ENCODE measurements at places on chromosomes 12 and 14.

DNA sequence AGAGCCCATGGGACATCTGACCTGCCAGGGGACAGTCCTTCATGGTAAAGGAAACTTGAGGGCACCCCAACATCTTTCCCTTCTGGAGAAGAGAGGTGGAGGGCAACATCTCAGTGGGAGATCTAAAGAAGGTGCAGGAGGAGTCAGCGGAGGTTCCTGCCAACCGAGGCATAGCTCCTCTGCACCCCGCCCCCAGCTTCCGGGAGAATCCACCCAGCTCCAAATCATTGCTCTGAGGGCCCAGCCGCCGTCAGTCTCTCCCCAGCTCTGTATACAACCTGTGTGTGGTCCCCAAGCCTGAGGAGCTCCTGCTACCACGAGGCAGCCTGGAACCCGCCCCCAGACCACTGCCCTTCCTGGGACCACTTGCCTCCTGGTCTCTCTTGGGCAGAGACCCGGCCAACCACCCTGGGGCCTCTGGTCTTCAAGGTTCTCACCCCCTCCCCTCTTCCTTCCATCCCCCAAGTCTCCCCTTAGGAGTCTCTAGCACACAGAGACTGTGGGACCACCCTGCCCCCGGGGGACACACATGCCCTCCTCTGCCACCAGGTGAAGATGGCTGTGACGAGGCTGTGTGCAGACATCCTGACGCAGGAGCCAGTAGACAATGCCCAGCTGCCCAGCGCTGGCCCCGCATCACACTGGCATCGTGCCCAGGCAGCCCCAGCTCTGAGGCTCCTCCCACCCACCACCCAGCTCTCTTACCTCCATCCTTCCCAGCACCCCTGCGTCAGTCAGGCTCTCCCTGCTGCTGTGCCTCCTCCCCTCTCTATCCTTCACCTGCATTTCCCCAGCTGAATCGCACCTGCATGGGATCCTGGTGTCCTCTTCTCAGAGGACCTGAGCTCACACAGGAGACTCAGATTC lies 13.0 kb upstream of the NUDT14 start:
- no peak for DNase-seq

DNA sequence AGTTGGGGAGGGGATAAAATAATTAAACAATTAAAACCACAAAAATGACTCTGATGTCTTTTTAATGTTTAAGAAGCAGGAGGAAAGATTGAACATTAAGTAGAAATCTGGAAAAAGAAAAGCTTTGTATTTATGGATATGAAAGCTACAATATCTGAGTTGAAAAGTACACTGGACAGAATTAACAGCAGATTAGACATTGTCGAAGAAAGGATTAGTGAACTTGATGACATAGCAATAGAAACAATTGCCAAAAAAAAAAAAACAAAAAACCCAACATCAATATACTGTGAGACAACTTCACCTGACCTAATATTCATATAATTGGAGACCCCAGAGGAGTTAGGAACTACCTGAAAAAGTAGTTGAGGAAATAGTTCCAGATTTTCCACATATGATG lies 289.5 kb upstream of the RGS6 start:
- DNase-seq: no peak

DNA sequence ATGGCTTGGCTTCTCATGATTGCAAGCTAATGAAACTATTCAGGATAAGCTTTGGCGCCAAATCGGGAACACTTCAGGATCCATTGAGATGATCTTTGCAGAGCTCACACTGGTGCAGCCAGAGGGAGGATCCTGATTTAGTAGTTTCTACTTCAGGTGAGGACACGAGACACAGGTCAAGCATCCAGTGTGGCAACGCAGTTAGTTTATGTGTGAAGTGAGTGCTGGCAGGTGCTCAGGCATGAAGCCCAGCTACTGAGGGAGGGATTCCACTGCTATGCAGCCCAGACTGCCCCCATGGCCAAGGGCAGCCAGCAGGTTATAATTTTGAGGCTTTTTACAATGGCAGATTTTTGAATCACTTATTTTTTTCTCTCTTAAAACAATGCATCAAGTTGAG lies 113.5 kb upstream of the PCED1B start:
- no peak for DNase-seq

GRCh38 chr14:95483309-95484165 lies 32.9 kb downstream of the SYNE3 start:
- DNase-seq: no peak

DNA sequence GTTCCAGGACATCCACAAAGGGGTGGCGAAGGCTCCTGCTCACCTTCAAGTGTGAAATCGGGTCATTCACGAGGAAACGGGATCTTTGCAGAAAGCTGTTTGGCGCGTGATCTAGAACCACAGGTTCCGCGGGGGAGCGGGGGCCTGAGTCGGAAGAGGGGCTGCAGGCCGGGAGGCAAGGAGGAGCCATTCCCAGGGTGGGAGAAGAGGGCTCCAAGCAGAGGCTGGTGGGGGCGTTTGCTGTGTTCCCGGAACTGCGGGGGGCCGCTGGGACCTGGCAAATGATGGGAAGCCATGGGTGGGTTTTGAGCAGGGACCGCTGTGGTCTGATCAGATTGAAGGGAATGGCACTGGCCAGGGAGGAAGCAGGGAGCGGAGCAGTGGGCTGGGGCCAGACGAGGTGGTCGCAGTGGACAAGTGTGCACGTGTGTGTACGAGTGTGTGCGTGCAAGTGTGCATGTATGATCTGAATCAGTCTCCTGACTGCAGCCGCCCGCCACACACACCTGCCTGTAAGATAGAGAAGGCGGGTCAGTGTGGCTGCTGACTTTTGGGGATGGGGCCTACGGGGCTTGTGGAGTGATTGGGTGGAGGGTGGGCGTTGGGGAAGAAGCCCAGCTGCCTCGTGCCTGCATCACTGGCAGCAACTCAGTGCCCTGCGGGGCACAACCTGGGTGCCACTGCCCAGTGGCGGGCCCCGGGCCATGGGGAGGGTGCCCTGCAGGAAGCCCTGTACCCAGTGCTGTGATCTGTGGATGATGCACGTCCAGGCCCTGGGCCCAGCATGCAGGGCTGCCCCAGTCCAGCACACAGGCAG lies 141.9 kb downstream of the KIF26A start:
- DNase-seq: no peak

DNA sequence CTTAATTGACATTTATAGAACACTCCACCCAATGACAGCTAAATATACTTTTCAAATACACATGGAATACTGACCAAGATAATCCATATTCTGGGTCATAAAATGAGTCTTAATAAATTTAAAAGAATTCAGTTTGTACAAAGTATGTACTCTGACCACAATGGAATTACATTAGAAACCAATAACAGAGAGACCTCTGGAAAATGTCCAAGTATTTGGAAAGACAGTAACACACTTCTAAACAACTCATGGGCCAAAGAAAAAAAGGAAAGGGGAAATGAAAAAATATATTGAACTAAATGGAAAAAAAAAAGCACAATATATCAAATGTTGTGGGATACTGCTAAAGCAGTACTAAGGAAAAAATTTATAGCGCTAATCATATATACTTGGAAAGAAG lies 52.0 kb downstream of the CRACR2A start:
- no peak for DNase-seq

GRCh38 chr12:3304436-3305165 lies 186.4 kb upstream of the PRMT8 start:
- no peak for DNase-seq

DNA sequence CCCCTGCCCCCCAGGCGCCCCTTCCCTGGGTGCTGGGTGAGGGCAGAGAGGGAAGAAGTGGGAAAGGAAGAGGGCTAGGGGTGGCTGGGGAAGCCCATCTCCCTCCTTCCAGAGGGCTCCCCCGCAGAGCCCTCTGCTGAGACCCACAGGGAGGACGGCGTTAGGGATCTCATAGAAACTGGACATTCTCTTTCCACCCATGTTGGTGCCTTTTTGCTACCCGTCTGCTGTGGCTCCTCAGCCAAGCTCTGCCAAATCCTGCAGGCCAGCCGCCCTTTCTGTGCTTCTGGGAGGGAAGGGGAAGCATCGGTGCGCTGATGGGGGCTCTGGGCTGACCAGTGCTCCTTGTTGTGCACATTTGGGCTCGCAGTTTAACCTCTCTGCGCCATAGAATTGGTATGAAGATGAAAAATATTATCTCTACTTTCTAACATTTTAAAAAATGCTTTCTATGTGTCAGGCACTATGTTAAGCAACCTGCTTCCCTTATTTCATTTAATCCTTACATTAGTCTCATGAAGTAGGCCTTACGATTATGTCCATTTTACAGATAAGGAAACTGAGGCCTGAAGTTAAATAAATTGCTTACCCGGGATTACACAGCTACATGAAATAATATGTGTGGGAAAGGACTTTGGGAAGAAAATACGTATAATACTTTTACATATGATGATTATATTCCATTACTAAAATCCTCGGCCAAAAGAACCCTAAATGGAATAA lies 981 bp downstream of the SLC48A1 start:
- no peak for DNase-seq

GRCh38 chr12:46771268-46771827 lies 54.4 kb downstream of the SLC38A4 start:
- DNase-seq: no peak

DNA sequence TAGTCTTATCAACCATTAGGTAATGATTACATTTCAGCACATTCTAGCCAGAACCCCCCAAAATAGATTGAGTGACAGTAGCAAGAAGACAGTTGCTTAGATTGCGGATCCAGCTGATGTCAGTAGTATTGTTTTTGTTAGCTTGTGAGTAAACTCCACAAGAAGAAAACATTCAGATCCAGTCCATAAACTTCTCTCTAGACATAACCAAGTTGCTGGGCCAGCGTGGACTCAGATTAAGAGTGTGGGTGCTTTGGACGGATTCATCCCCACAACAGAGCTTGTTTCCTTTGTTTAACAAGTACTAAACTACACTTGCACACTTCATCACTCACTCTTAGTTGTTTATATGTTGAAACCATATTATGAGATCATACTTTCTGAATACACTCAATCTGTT lies 293.4 kb downstream of the NPAS3 start:
- DNase-seq: no peak

DNA sequence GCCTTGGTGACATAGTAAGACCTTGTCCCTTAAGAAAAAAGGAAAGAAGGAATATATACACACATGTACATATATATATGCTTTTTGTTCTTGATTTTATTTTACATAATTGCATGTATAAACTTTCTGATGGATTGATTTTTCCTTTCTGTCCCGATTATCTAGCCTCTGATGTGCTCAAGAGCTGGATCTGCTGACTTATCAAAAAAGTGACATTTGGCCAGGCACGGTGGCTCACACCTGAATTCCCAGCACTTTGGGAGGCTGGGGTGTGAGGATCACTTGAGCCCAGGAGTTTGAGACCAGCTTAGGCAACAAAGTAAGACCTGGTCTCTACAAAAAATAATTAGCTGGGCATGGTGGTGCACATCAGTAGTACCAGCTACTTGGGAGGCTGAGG lies 12.0 kb downstream of the SNRNP35 start:
- no peak for DNase-seq

- DNase-seq: no peak
Observed at GRCh38 chr12:128871516-128871892, 18.2 kb downstream of the GLT1D1 start.

GRCh38 chr12:130703733-130704375 lies 12.2 kb downstream of the RIMBP2 start:
- no peak for DNase-seq

- DNase-seq: peak; percentile 72
Observed at GRCh38 chr12:110403976-110404682, 621 bp upstream of the ANAPC7 start.

DNA sequence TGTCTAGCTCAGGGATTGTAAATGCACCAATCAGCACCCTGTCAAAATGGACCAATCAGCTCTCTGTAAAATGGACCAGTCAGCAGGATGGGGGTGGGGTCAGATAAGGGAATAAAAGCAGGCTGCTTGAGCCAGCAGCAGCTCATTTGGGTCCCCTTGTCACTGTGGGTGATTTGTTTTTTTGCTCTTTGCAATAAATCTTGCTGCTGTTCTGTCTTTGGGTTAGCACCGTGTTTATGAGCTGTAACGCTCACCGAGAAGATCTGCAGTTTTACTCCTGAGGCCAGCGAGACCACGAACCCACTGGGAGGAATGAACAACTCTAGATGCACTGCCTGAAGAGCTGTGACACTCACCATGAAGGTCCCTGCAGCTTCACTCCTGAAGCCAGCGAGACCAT lies 134.1 kb upstream of the LMNTD1 start:
- DNase-seq: no peak

DNA sequence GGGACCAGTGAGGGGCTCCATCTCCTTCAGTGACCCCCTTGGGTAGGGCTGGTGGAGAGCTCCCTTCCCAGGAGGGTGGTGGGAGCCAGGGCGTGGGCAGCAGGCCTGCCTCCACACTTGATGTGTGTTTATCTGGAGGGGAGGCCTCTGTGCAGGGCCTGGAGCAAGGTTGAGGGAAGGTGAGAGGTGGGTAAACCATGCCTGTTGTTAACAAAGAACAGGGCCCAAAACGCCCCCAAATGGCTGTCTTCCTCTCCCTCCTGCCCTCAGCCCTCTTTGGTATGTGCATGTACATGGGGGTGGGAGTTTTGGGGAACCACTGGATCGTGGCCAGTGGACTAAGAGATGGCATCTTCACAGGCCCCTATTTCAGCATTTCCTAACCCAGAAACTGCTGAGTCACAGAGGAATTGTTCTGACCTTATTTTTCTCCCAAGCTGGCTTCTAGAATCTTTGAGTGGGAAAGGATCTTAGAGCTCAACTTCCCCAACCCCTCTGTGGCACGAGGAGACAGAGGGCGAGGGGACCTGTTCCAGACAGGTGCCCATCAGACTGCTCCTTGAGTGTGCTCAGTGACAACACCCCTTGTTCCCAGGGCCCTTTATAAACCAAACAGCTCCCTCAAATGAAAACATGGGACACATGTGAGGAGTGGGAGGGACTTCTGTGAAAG lies 3.6 kb downstream of the SLC48A1 start:
- no peak for DNase-seq

- no peak for DNase-seq
Observed at GRCh38 chr12:65822732-65823512, 1.4 kb upstream of the HMGA2 start.

DNA sequence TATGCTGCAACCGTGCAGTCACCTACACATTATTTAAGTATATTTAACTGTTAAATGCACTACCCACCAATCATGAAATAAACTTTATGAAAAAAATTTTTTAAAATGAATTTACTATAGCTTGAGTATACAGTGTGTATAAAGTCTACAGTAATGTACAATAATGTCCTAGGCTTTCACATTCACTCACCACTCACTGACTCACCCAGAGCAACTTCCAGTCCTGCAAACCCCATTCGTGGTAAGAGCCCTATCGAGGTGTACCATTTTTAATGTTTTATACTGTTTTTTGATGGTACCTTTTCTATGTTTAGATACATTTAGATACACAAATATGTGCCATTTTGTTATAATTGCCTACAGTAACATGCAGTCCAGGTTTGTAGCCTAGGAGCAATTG lies 48.1 kb downstream of the KLRG1 start:
- DNase-seq: no peak

GRCh38 chr12:122471324-122472226 lies 29.2 kb downstream of the ZCCHC8 start:
- no peak for DNase-seq

DNA sequence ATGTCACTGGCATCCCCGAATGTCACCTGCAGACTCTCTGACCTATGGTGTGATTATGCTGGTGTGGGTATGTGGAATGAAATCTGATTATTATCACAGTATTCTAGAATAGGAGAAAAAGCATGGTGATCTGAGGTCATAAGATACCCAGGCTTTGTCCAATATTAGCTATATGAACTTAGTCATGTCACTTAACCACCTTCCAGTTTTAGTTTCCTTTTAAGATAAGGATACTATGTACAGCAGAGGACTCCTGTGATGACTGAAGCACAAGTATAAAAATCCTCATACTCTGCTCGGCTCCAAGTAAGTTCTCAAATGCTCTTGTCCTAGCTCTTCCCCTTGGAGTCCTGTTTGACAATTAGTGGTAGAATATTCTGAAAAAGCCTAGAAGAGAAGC lies 2.8 kb downstream of the GNS start:
- DNase-seq: no peak
